ENCODE measurements at places on chromosomes 3 and 15. TPM values are rescaled to one million over a fixed set of nuclear protein-coding genes. Genes with fewer than 3 reads are reported as not detected.

SEC22C gene
- total RNA-seq: 72.3 TPM

OR5K2 gene
- total RNA-seq: not detected

ACKR4 gene
- total RNA-seq: not detected

POLG gene
- 69.2 TPM for total RNA-seq

ADAMTS17 gene
- 8.5 TPM for total RNA-seq

CASR gene
- total RNA-seq: 0.31 TPM

DNAJA4 gene
- total RNA-seq: 50.1 TPM

MUC4 gene
- total RNA-seq: not detected

OR5K4 gene
- total RNA-seq: not detected

Measured in parietal lobe (tissue), 2 donors.